ENCODE measurements at places on chromosomes 16 and 17.

GRCh38 chr17:49891271-49891670 lies 43.4 kb upstream of the TAC4 start:
- no peak for DNase-seq

- no peak for DNase-seq
Observed at GRCh38 chr17:59397316-59398073, 66.0 kb downstream of the YPEL2 start.

DNA sequence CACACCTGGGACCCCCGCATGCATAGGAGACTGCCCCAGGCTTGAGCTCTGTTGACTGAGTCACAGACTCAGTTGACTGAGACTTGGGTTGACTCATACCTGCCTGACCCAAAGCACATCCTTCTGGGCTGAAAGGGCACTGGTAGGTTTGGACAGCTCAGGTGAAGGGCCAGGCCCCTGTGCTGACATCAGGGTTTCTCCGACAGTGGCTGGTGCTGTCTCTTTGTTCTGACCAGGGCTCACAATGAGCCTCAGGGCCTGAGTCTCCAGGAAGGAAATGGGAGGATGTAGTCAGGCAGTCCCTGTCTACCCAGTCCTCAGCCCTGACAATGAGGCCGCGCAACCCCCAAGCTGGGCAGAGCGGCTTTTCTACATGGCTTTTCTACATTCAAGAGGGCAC lies 6.5 kb downstream of the SPNS2 start:
- no peak for DNase-seq

DNA sequence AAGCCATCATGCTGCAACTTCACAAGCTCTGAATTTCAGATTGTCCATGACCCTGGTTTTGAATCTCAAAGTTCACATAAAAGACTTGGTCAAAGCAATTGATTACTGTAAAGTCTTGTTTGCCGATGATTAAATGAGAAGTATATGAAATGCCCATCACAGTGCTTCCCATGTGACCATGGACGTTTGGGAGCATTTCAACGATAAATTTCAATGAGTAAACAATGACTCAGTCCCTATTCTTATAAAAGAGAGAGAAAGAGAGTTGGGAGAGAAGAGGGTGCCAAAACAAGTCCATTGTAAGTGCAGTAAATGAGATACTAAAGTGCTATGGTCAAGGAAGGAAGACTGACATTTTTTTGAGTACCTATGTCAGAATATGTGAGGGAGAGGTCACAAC lies 276.9 kb downstream of the SOX9 start:
- no peak for DNase-seq

DNA sequence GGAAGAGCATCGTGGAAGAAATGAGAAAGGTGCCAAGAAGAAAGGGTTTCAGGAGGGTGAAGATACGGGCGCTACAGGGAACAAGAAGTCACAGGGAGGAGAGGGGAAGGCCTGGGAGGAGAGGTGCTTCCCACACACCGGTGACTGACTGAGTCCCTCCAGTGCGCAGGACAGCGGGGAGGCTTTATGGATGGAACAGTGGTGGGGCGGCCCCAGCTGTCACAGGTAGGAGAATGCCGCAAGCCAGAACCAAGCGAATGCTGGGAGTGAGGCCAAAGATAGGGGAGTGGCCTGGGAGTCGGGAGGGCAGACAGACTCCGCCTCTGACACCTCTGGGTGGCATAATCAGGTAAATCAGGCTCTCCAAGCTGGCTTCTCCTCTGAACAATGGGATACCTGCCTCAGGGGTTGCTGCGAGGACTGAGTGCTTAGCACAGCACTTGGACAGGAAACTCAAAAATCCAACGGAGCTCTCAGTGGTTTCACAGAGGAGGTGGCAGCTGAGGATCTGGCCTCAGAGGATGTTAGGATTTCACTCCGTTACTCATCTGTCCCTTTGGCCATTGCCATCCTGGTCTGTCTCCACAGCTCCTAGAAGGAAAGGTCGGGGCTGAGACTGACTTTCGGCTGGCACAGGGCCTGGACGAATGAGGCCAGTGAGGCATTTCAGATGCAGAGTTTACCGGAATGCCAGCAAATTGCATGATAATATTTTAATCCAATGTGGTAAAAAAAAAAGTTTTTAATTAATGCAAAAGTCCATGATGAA lies 717 bp upstream of the CNP start:
- peak; percentile 98 for DNase-seq

- peak; percentile 50 for DNase-seq
Observed at GRCh38 chr17:64306850-64307463, 43.9 kb upstream of the TEX2 start.

DNA sequence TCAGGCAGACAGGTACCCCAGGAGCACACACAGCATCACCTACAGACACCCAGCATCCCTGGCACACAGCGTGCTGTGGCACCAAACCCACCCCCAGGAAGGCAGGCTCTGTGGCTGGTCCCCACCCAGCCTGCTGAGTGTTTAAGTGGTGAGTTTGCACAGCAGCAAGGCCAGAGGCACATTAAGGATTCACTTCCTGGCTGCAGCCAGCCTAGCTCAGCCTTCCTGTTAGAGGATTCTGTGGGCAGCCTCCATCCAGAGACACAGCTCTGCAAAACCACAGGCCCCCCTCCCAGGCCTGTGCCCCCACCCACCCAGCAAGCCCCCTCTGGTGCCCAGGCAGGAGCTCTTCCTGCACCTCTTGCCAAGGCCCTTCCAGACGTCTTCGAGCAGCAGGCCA lies 36.1 kb upstream of the PHB1 start:
- no peak for DNase-seq

- DNase-seq: no peak
Observed at GRCh38 chr16:85502357-85502756, 110.8 kb upstream of the GSE1 start.

GRCh38 chr16:30921459-30921747 lies 2.0 kb upstream of the FBXL19 start:
- no peak for DNase-seq

DNA sequence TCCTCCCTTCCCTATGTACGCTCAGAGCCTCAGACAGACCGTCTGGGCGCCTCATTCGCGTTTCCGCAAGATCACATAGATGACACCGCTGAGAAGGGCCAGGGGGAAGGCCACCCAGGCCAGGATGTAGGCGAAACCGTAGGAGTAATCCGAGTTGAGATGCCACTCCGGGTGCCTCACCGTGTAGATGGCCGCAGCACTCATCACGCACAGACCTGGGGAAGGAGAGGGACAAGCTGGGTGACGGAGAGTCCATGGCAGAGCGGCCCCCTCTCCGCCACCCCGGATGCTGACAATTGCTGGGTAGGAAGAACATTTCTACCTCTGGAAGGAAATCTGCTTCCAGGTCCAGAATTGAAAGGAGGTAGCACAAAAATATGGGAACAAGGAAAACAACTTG lies 34.3 kb downstream of the PMP22 start:
- no peak for DNase-seq

DNA sequence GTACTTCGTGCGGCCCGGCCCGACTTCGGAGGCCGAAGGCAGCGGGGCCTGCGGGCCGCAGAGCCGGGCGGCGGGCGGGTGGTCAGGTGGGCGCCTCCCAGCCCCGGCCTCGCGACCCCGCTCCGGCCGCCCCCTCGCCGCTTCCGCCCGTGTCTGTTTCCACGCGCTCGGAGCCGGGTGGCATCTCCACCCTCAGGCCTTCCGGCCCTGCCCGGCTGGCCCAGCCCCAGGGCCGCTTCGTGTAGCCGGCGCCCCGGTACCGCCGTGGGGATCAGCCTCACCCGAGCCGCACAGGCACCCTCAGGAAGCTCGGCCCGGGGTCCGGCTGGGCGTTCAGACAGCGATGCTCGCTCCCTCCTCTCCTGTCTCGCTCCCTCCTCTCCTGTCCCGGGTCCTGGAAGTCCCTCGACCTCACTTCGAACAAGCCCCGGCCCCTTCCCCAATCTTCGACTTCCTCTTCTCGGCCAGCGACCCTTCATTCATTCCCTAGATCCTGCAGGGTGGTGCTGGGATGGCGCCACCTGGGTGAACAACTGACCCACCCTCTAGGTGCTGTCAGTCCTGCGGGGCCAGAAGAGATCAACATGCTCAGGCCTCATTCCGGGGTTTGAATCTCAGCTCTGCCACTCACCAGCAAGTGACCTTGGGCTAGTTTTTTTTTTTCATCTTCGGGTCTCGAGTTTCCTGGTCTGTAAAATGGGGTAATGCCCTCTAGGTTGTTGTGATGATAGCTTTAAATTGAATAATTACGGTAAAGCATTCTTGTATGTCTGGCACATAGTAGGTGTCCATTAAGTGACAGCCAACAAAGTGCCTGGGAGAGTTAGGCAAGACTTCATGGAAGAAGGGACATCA lies 610 bp downstream of the VPS4A start:
- DNase-seq: no peak

- DNase-seq: no peak
Observed at GRCh38 chr16:73713778-73714495, 582.7 kb upstream of the PSMD7 start.

- DNase-seq: no peak
Observed at GRCh38 chr16:73145166-73145880, 97.4 kb upstream of the ZFHX3 start.

GRCh38 chr16:14106457-14106856 lies 35.3 kb downstream of the MRTFB start:
- DNase-seq: no peak

DNA sequence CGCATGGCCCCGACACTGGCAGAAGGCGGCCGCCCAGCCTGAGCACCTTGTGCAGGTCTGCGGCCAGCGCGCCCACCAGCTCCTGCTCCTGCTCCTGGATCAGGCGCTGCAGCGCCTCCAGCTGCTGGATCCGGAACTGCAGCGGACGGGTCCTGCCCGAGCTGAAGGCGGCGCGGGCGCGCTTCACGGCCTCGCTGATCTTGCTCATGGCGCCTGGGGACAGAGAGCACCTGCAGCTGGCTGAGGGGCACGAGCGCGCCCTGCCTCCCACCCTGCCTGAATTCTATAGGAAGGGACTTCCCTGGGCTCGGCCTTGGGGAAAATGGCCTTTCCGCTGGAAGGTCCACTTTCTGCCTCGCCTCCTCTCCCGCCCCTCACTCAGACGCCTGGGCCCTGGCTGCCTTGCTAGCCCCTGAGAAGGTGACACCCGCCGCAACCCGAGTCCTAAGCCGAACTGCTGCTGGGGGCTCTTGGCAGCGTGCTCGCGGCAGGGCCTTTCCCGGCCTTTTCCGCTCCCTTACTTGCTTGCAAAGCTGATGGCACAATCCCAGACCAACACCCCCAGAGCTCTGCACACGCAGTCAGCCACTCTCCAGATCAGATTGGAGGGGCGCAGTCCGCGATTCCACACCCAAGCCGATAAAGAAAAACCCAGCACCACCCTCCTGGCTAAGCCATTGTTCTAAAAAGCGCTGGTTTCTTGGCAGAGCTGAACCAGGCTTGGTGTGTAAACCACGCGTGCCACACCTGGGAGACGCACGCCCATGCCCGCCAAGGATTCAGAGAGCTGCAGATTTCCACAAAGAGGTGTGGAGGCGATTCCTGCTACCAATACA lies 3.0 kb downstream of the ALDH3A1 start:
- DNase-seq: peak; percentile 86

- DNase-seq: no peak
Observed at GRCh38 chr17:1733759-1734158, 8.9 kb upstream of the SERPINF2 start.

DNA sequence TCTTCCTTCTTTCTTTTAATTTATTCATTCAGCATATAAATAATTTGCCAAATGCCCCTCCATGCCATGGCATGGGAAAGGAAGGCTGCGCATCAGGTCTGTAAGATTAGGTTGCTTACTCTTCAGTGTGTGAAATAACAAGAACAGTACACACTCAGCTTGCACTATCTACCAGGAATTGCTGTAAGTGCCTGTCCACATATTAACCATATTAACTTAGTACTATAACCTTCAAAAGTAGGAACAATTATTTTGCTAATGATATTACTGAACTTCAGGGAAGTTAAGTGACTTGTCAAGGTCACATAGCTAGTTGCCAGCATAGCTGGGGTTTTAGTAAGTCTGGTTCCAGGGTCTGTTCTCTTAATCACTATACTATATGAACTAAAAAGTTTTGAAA lies 89.2 kb upstream of the PMFBP1 start:
- DNase-seq: no peak
